ENCODE measurements at places on chromosomes 12 and 14. TPM values are rescaled to one million over a fixed set of nuclear protein-coding genes. Genes with fewer than 3 reads are reported as not detected.

DNA sequence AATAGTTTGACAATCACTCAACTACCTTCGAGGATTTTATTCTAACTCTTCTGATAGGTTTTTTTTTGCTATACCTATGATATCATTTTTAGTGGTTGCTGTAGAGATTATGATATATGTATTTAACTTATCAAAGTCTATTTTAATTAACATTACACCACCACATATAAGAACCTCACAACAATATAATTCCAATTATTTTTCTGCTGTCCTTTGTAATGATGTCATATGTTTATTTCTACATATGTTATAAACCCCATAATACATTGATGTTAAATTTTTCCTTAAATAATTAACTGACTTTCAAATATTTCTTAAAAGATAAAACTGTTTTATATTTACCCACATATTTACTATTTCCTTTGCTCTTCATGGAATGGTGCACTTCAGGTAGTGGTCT is 103.4 kb upstream of the KITLG start:
- no peak for DNase-seq

LRRIQ1 gene
- not detected for total RNA-seq

DNA sequence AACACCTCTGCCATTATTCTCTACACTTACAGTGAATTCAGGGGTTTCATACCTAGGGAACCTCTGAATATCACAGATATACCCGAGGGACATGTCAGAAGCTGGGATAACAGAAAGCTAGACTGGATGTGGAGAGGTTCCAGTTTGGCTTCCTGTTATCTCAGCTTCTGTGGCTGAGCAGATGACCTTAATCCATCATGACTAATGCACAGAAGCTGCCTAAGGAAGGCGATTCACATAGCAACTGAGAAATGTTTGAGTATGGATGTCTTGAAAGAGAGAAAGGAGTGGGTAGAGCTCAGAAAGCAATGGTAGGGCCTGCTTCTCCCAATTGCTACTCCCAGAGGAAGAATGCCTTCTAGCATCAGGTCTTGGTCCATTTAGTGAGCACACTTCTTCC is 187.6 kb downstream of the RMST start:
- no peak for DNase-seq

DNA sequence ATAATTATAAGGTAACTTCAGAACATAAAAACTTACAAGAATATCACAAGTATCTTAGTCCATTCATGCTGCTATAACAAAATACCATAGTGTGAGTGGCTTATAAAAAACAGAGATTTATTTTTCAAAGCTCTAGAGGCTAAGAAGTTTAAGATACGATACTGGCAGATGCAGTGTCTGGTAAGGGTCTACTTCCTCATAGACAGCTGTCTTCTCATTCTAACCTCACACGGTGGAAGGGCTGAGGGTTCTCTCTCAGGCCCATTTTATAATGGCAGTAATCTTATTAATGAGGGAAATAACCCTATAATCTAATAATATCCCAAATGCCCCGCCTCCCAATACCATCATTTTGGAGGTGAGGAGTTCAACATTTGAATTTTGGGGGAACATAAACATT is 23.7 kb upstream of the OSBPL8 start:
- no peak for DNase-seq

PFDN5 gene
- total RNA-seq: 114 TPM

GRCh38 chr12:80745851-80746505 is 29.3 kb downstream of the MYF5 start:
- DNase-seq: no peak

DNA sequence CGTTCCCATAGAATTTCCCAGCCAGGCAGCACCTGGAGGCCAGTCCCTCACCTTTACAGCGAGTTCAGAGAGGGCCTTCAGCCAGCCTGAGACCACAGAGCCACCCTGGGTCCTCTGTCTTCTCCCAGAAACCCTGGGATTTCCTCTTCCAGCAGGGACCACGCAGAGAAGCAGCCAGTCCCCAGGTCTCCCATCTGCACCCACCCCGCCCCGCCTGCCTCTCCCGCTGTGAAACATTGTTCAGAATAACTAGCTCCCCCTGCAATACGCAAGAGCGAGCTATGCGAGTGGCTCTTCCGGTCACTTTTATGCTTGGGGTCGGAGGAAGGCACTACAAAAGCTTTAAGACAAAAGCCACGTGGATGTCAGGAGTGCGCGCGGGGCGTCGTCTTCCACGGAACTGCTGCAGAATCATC is 77.8 kb downstream of the SERPINA3 start:
- no peak for DNase-seq

CDH24 gene
- 0.43 TPM for total RNA-seq

DNA sequence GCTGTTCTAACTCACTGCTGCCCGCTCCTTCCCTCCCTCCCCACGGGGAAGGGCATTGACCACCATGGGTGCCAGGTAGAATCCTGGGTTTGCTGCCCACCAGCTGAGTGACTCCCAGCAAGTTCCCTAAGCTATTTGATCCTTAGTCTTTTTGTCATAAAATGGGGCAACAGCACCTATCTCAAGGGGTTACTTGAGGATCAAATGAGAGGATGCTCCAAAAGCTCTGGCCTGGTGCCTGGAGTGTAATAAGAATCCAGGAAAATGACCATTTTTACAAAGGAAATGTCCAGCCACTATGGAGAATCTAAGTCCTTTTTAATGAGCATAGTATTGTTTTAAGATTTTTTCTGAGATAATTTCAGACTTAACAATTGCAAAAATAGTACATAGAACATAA is 61.4 kb upstream of the CMKLR1 start:
- no peak for DNase-seq

OTX2 gene
- not detected for total RNA-seq

- DNase-seq: no peak
Measured at GRCh38 chr14:99215277-99215676, 56.7 kb downstream of the BCL11B start.

DNA sequence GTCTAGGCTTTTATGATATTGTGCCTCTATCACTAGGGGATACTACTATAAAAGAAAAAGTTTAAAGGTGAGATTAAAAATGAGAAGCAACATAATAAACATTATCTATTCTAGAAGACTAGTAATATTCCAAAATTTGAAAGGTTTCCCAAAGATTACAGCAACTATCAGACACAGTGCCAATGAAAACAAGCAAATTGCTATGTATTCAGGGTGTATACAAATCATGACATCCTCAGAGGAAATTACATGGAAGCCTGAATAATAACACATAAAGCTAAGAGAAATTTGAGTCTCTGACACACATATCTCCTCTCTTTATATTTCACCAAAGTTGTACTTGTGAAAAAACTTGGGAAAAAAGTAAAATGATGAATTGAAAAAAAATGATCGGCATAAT is 327.0 kb downstream of the SEC23A start:
- no peak for DNase-seq

CPNE6 gene
- total RNA-seq: 0.40 TPM

KRT71 gene
- total RNA-seq: not detected

DEPDC4 gene
- 2.5 TPM for total RNA-seq

- DNase-seq: no peak
Measured at GRCh38 chr14:102930138-102930752, 7.8 kb downstream of the AMN start.

GAS2L3 gene
- 1.3 TPM for total RNA-seq

MANSC1 gene
- 6.6 TPM for total RNA-seq

SLC2A14 gene
- 95.3 TPM for total RNA-seq

CLEC9A gene
- total RNA-seq: not detected

NDRG2 gene
- total RNA-seq: 165 TPM

GRCh38 chr12:28145216-28145615 is 45.0 kb upstream of the CCDC91 start:
- DNase-seq: no peak

ESR2 gene
- total RNA-seq: 0.08 TPM

DNA sequence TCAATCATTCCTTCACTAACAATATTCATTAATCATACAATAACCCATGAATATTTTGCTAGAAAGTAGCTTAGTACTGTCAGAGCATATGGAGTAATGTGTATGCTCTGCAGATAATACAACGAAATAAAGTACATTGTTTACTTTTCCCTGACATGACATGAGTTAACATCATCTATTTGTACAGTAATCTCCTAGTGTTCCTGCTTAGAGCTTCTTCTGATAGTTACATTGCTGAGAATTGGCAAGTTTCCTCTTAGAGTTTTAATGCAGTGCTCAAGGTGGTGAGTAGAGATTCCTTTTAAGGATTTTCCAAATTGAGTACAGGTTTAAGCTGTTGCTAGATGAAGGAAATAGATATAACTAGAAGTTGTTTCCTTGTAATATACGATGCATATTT is 164.5 kb upstream of the NPAS3 start:
- no peak for DNase-seq

- no peak for DNase-seq
Measured at GRCh38 chr14:41749429-41749828, 142.8 kb downstream of the LRFN5 start.

GRCh38 chr12:11765817-11766794 is 116.6 kb downstream of the ETV6 start:
- DNase-seq: no peak

DNA sequence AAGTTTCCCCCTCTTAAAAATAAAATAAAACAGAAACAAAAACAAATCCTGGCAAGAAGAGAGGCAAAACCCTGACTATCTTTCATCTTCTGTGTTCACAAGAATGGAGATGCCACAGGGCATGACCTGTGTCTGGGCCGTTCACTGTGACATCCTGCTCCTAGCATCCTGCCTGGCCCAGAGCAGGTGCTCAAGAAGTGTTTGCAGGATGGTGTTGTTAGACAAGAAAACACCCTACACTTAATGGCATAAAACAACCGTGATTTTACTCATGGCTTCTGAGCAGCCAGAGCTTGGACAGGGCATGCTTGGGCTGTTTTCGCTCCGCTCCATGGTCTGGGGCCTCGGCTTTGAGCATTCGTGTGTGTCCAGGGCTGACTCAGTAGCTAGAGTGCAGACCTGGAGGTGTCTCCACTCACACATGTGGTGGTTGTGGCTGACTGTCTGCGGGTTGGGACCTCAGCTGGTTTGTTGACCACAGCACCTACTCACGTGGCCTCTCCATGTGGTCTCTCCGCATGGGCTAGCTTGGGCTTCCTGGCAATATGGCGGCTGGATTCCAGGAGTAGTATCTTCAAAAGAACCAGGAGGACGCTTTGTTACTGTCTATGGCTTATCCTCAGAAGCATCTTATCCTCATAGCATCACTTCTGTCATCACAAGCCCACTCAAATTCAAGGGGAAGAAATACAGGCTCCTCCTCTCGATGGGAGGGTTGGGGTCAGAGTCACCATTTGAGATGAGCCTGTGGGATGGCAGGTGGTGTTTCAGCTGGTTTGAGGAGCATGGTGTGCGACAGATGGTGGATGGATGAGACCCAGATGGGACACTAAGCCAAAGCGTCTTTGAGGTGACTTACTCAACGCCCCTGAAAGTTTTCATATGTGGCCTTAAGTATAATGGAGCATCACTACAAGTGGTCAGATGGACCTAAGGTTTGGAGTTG is 33.2 kb upstream of the FZD10 start:
- no peak for DNase-seq

DNA sequence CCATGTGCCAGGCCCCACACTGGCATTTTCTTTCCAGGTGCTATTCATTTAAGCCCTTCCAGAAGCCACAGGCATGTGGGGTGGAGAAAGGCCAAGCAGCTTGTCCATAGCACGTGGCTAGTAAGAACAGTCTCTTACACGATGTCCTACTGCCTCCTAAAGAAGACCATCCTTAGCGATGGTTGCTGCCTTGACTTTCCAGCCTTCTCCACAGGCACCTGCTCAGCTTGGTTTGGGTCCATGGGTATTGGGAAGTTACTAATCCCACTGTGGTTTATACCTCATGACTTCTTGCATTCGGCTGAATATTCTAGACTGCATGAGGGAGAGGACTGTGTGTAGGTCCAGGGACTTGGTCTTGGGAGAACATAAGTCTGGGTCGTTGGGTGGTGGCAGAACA is 49.2 kb downstream of the NINJ2 start:
- DNase-seq: no peak

DNA sequence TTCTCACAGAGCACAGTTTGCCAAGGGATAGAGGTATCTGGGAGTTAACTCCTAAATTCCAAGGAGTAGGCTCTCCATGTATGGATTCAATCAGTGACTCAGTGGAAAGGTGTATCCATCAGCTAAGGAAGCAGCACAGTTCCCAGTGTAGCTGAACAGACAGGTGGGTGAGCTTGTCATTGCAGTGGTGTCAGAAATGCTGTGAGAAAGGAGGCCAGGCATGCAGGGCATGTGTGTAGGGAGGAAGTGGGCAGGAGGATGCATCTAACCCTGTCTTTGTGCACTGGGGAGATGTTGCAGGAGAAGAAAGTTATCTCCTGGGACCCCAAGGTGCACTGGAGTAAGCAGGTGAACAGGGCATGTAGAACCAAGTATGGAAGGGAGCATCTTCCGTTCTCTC is 539.0 kb downstream of the VRK1 start:
- DNase-seq: no peak

ABCC9 gene
- total RNA-seq: 65.9 TPM

Measured in left lobe of liver (tissue), 2 donors.